Activated T-helper 1 cell treated with anti-CD3 and anti-CD28 coated beads, Interleukin-12 subunit alpha, Interleukin-12 subunit beta, Interleukin-2, Interleukin-4 antibody, amounts not matched to agents 30 ng/mL and 10 ng/mL and 1 ng/mL, durations not matched to agents 14 hours and 24 hours and 36 hours (primary cell): ENCODE measurements at places on chromosomes 13 and 19.

DNA sequence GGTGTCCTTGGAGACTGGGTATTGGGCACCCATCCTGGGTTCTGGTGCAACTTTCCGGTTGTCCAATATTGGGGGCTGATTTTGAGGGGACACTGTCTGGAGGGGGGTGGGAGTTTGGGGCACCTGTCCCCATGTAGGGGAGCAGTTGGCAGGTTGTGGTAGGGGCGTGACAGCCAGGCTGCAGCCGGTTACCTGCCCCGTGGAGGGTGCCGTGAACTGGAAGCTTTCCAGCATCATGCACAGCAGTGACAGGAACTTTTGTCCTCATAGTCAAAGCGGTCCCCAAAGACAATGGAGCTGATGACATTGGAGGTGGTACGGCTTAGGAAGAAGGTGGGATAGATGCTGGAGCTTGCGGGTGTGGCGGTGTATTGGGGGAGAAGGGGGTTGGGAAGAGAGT lies 34.3 kb downstream of the CYP2B6 start:
- DNase-seq = no peak

DNA sequence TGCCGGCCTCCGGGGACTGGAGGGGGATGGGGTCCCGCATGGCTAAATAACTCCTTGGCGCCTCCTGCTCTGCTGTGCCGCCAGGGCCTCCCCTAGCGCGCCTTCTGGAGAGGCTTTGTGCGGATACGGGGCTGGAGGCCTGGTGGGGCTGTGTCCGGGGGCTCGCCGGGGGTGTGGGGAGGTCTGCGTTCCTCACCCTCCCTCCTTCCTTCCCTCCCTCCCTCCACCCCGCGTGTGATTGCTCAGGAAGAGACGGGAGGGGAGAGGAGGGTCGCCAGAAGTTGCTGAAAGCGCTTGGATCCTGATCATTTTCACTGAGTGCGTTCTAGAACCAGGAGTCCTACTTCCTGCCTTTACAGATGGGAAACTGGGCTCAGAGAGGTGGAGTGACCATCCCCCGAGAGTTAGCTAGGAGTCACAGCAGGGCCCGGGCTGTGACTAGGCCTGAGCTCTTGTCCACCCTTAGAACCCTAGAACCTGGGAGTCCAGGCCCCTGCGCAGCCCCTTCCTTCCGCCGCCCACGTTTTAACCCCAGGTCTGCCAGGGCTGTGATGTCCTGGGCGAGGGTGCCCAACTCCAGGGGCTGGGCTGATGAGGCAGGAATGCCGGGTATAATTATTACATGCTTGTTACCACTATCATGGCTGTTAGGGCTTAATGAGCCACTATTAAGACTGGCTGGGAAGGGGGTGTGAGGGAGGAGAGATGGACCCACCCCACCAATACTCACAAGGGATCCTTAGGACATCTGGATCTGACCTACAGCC lies 782 bp upstream of the JUND start:
- no peak for DNase-seq

DNA sequence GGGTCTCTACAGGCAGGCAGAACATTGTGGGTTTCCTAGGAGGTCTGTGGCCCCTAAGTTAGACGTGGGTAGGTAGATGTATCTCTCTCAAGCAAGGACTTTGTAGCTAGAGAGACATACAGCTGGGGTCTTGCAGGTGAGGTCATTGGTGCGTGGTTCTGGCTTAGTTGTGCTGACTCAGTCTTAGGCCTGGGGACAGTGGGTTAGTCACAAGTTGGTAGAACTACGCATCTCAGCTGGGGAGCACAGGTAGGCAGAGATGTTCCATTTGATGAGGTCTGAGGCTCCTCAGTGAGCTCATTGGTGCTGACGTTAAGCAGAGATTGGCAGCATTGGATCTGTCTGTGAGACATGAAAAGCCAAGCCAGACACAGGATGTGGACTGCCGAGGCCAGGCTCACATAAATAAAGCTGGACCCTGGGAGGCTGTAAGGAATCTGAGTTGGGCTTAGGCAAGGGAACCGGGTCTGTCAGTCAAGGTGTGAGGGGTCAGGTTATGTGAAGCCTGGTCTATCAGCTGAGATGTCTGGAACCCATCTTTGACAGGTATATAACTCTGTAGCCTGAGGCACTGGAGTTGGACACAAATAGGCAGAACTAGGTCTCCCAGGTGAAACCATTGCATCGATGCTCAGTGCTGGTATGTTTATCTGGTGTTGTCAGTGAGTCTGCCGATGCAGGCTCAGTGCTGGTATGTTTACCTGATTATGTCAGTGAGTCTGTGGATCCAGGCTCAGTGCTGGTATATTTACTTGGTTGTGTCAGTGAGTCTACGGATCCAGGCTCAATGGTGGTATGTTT lies 17.4 kb upstream of the PDCD2L start:
- DNase-seq = no peak

GRCh38 chr13:112177450-112178288 lies 110.7 kb downstream of the SOX1 start:
- DNase-seq = no peak

- no peak for DNase-seq
Measured at GRCh38 chr13:89748716-89749115, 1598.8 kb upstream of the MIR17HG start.

DNA sequence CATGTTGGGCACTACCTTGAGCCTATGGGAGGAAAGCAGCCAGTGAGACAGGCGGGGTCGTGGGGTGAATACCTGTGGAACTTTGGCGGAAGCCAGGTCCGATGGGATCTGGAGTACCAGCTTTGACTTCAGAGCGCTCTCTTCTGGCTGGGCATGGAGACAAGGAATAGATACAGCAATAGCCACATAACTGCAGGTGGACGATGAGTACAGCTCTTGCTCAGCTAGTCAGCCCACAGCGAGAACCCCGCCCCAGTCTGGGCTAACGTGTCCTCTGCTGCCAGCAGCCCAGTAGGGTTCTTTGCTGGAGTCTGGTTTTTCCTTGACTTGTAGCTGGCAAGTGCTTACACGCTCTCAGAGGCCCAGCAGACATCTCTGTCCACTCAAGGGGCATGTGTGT lies 83.4 kb downstream of the SIPA1L3 start:
- no peak for DNase-seq

DNA sequence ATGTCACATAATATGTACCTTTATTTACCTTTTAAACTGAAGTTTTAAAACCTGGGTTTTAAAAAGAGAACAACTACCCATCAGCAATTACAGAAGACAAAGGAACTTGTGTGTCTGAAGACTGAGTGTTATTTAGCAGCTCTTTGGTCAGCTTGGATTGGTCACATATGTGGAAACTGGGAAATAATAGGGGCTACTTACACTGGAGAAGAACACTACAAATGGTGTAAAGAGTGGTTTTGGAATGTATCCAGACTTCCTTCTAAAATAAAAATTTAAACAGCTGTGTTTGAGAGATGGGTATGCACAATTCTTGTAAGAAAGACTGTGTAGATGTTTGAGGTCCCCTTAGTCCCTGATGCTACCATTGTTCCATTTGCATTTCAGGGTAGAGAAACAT lies 13.3 kb downstream of the TNFRSF19 start:
- DNase-seq = no peak

DNA sequence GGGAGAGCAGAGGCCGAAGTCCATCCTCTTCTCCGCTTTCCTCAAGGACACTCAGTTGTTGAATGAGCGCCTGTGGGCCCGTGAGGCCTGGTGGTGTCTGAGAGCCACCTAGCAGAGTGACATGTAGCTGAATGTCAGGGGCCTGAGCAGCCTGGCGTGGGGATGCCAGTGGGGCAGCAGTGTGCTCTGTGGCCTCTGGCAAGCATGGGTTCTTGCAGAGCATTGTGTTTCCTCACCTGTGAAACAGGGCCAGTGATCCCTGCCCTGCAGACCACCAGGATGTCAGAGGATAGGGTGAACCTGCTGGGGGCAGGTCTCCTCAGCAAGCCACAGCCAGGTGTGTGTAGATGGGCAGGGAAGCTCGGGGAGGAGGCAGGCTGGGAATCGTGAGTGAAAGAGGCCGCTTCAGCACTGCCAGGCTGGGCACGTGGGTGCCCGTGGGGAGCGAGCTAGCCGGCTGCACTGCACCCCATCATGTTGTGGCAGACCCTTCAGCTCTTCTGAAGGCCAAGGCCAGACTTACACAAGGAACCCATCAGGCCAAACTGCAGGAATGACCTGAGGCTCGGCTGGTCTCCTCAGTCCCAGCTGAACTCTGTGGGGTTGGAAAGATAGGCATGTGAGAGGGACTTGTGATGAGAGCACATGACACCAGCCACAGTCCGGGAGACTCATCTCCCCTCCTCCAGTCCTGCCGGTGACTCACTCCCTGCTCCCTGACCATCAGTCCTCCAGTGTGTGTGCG lies 5.0 kb downstream of the PPP1R37 start:
- no peak for DNase-seq

DNA sequence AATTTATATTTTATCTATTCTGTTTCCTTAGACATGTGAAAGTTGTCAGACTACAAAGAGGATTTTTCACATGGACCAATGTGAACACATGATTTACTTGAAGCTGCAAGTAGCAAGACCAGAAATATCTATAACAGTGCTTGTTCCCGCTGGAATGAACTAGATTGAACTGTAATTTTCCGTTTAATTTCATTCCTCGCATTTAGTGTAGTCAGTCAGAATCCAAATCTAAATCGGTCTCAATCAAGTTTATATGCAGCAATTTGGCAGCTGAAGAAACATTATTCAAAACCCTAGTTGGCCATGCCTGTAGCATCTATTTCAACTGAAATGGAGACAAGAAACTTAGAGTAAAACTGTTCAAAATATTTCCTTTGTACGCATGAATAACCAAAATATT lies 570.7 kb upstream of the SLITRK5 start:
- DNase-seq = no peak
